ENCODE measurements at places on chromosomes 5 and 9.

DNA sequence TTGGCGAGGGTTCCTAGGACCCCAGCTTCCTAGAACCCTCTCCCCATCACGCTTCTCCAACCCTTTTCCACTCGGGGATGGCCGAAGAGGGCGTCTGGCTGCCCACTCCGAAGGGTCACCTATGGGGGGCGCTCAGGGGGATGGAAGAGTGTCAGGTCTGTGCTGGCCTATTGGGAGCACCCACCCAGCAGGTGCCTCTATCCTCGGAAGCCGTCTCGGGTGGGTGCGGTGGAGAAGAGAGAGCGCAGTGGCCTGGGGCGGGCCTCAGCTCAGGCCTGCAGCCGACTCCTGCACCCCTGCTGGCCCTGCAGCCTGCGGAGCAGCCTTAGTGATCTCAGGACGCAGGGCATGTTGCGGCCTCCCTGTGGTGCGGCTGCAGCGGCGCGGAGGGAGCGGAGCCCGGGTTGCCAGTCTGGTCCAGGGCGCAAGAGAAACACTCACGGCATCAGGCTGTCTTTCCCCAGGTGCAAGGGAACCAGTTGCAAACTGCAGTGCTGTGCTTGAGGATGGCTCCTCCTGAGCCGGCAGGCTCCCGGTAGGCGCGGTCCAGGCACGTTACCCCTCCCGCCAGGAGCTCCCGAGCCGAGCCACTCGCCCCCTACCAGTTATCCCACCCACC lies 1.5 kb upstream of the IRX2 start:
- no peaks in the 10 kb centered on the region for H3K4me1 ChIP-seq
- H3K27ac ChIP-seq, result no peak overlapping the region
- DNase-seq, result no peak
- no peaks in the 10 kb centered on the region for H3K36me3 ChIP-seq

- no peak for DNase-seq
- H3K36me3 ChIP-seq, result peaks cover 18% of the 10 kb centered on the region
Measured at GRCh38 chr9:76592091-76592973, 133.3 kb downstream of the GCNT1 start.

- H3K36me3 ChIP-seq, result peaks cover 6% of the 10 kb centered on the region
- H3K27me3 ChIP-seq, result peaks cover 2% of the 10 kb centered on the region
- no peak overlapping the region for H3K4me3 ChIP-seq
- no peak overlapping the region for H3K27ac ChIP-seq
Measured at GRCh38 chr9:128393970-128394369, 22.8 kb downstream of the URM1 start.

- no peak overlapping the region for H3K27ac ChIP-seq
Measured at GRCh38 chr5:170151097-170151831, 45.6 kb downstream of the FOXI1 start.

- H3K27me3 ChIP-seq, result peaks cover 8% of the 10 kb centered on the region
- DNase-seq, result no peak
- no peaks in the 10 kb centered on the region for H3K4me1 ChIP-seq
Measured at GRCh38 chr9:86503314-86503713, 149.1 kb upstream of the TUT7 start.

DNA sequence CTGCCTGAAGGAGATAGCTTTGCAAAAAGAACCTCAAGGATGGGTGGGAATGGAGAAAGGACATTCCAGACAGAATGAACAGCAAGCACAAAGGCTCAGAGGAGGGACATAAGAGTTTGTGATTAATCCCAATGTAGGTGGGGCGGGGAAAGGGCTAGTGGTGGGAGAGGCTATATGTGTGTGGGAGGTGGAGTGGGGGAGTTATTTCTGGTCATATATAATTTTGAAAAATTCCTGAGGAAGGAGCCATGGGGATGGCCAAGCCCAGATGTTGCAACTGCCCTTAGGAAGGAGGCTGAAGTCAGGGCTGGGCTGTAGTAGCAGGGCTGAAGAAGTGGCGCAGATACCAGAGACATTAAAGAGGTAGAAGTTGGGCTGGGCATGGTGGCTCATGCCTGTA lies 13.4 kb upstream of the CCL27 start:
- H3K36me3 ChIP-seq, result no peaks in the 10 kb centered on the region
- H3K4me3 ChIP-seq, result no peak overlapping the region
- peaks cover 1% of the 10 kb centered on the region for H3K27me3 ChIP-seq
- DNase-seq, result no peak
- H3K27ac ChIP-seq, result no peak overlapping the region

- no peak for DNase-seq
- H3K4me1 ChIP-seq, result no peaks in the 10 kb centered on the region
- H3K36me3 ChIP-seq, result no peaks in the 10 kb centered on the region
- no peak overlapping the region for H3K27ac ChIP-seq
- H3K4me3 ChIP-seq, result no peak overlapping the region
Measured at GRCh38 chr9:15936306-15936921, 383.6 kb downstream of the CCDC171 start.

GRCh38 chr5:179160584-179160983 lies 100.4 kb downstream of the ZNF354C start:
- no peaks in the 10 kb centered on the region for H3K36me3 ChIP-seq
- DNase-seq, result no peak
- H3K27ac ChIP-seq, result no peak overlapping the region
- H3K4me1 ChIP-seq, result no peaks in the 10 kb centered on the region
- no peaks in the 10 kb centered on the region for H3K27me3 ChIP-seq

GRCh38 chr5:177087398-177088005 lies 787 bp downstream of the FGFR4 start:
- DNase-seq, result no peak
- peaks cover 2% of the 10 kb centered on the region for H3K27me3 ChIP-seq
- H3K4me1 ChIP-seq, result peaks cover 14% of the 10 kb centered on the region
- H3K4me3 ChIP-seq, result peak overlapping the region; percentile 0

GRCh38 chr5:178283520-178283919 lies 50.9 kb upstream of the PHYKPL start:
- H3K4me3 ChIP-seq, result no peak overlapping the region
- H3K27ac ChIP-seq, result no peak overlapping the region
- no peak for DNase-seq

- peaks cover 8% of the 10 kb centered on the region for H3K27me3 ChIP-seq
- no peak for DNase-seq
- H3K4me3 ChIP-seq, result no peak overlapping the region
- H3K36me3 ChIP-seq, result no peaks in the 10 kb centered on the region
- H3K4me1 ChIP-seq, result peaks cover 3% of the 10 kb centered on the region
- no peak overlapping the region for H3K27ac ChIP-seq
Measured at GRCh38 chr9:4495537-4495936, 5.3 kb downstream of the SLC1A1 start.

DNA sequence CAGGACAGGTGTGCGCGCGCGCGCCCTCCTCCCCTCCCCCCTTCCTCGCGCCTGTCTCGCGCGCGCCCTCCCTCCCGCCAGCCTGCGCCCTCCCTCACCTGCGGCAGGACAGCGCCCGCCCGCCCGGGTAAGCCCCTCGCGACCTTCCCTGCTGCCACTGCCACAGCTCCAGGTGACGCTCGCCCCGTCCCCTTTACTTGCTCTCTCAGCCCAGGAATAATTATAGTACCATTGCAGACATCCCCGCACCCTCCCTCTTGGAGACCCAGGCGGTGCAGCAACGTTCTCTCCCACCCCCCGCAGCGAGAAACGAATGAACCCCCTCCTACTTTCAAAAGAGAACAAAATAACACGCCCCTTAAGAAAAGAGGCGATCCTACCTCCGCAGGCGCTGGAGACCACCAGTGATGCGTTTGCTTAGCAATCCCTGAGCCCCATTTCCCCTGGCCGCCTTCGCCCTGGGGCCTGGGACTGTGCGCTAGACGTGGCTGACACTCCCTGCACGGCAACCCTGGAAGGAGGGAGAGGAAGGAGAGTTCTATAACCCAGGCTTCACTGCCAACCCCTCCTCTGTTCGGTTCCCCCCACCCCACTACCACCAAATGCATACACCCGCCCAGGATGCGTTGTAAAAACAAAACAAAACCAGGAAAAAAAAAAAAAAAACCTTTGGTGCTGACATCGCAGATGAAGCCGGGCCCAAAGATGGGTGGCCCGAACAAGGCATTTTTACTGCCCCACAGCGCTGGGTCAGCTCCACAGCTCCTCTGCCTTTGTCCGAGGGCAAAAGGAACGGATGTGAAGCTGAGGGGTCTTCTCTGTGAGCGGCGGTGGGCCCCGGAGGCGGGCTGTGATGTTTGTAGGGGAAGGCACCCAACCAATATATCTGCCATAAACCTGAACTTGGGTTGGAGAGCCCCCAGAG lies 5.6 kb upstream of the PURA start:
- H3K36me3 ChIP-seq, result peaks cover 3% of the 10 kb centered on the region
- DNase-seq, result peak; percentile 11
- H3K4me1 ChIP-seq, result peaks cover 41% of the 10 kb centered on the region

Data from immature natural killer cell (primary cell).